Caco-2 (cell line): ENCODE measurements at places on chromosomes 2 and 18.
A peak's percentile ranks its signal among the peaks of the same experiment; 100 is the strongest.

- DNase-seq: no peak
- H3K4me1 ChIP-seq: no peaks in the 10 kb centered on the region
- H3K36me3 ChIP-seq: no peaks in the 10 kb centered on the region
- H3K4me3 ChIP-seq: peak within 1 kb of the TSS; percentile 39
- no peak within 1 kb of the TSS for H3K27ac ChIP-seq
- no peaks in the 10 kb centered on the region for H3K27me3 ChIP-seq
Measured at GRCh38 chr2:230068651-230069055, at the start of gene SLC16A14. Gene SLC16A14 (minus strand): TSS chr2:230068924. CDS start chr2:230059352, 9,572 bp downstream.

GRCh38 chr2:124112966-124113365, 87.9 kb downstream of the CNTNAP5 start:
- H3K36me3 ChIP-seq: no peaks in the 10 kb centered on the region
- no peak for DNase-seq
- H3K4me3 ChIP-seq: no peak overlapping the region
- no peaks in the 10 kb centered on the region for H3K27me3 ChIP-seq
- no peak overlapping the region for H3K27ac ChIP-seq

- H3K4me1 ChIP-seq: no peaks in the 10 kb centered on the region
- H3K4me3 ChIP-seq: no peak overlapping the region
Measured at GRCh38 chr18:66616523-66616983, 12.7 kb upstream of the CDH19 start.

DNA sequence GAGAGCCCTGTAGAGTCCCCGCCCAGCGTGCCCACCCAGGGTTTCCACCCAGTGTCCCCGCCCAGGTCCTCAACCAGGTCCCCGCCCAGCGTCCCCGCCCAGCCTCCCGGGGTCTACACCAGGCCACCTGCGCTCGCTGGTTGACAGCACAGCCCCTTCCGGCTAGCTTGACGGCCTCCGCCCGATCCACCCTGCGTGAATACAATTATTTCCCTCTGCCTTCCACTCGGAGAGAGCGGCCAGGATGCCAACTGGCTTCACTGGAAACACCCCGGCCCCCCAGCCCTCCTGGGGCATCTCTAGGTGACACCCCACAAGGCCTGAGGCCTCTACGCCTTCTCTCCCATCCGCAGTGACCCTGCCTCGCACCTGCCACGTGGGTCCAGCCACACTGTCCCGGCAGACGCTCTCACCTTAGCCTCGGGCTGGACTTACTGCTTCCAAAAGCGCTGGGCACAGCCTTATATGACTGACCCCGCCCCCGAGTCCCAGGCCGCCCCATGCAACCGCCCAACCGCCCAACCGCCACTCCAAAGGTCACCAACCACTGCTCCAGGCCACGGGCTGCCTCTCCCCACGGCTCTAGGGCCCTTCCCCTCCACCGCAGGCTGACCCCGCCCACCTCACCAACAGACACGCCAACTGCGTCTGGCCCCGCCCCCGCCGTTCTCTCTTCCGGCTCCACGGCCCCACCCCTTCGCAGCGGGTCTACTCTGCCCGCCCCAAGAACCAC, 188.1 kb downstream of the LAMA1 start:
- peaks cover 43% of the 10 kb centered on the region for H3K4me1 ChIP-seq
- peak overlapping the region; percentile 66 for H3K27ac ChIP-seq
- peak; percentile 98 for DNase-seq
- no peaks in the 10 kb centered on the region for H3K27me3 ChIP-seq
- H3K36me3 ChIP-seq: no peaks in the 10 kb centered on the region

GRCh38 chr2:208037564-208038487, 12.5 kb upstream of the PLEKHM3 start:
- no peaks in the 10 kb centered on the region for H3K36me3 ChIP-seq
- no peaks in the 10 kb centered on the region for H3K27me3 ChIP-seq
- peak; percentile 56 for DNase-seq
- peak overlapping the region; percentile 51 for H3K27ac ChIP-seq
- peaks cover 33% of the 10 kb centered on the region for H3K4me1 ChIP-seq
- H3K4me3 ChIP-seq: no peak overlapping the region

DNA sequence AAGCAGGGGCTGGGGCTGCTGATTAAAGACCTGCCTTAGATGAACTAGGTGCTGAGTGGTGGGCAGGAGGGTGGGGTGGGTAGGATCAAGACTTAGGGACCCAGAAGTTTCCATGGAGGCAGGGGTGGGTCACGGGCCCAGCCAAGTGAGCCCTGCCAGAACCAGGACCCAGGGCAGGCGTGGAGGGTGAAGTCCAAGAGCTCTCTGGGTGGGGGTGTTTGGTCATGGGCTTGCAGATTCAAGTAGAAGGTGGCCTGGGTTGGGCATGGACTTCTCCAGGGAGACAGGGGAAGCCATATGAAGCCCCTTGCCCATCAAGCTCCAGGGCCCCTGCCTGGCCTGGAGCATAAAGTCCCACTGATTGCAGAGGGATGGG, 168.8 kb downstream of the SMAD7 start:
- no peaks in the 10 kb centered on the region for H3K36me3 ChIP-seq
- H3K27ac ChIP-seq: peak overlapping the region; percentile 82
- no peak for DNase-seq
- H3K4me1 ChIP-seq: peaks cover 20% of the 10 kb centered on the region

GRCh38 chr2:31354837-31355236, 59.7 kb downstream of the XDH start:
- DNase-seq: no peak
- peaks cover 1% of the 10 kb centered on the region for H3K4me1 ChIP-seq
- no peaks in the 10 kb centered on the region for H3K27me3 ChIP-seq
- H3K4me3 ChIP-seq: no peak overlapping the region
- no peaks in the 10 kb centered on the region for H3K36me3 ChIP-seq

DNA sequence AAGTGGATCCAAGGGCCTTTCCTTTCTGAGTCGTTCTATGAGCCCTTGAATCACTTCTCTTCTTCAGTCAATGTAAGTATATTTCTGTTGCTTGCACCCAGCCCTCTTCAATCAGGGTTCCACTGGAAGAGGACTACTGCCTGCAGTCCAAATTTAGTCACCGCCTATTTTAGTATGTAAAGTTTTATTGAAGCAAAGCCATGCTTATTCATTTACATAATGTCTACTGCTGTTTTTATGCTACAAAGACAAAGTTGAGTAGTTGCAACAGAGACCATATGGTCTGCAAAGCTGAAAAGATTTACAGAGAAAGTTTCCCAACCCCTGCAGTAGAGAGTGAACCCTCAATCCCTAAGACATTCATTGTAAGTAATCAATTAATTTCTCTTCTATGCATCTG, 332.5 kb upstream of the TNP1 start:
- no peak for DNase-seq
- H3K27ac ChIP-seq: no peak overlapping the region
- H3K4me3 ChIP-seq: no peak overlapping the region
- no peaks in the 10 kb centered on the region; the same call in 1 of the 2 replicates for H3K27me3 ChIP-seq
- H3K36me3 ChIP-seq: no peaks in the 10 kb centered on the region
- no peaks in the 10 kb centered on the region for H3K4me1 ChIP-seq

- H3K36me3 ChIP-seq: no peaks in the 10 kb centered on the region
- H3K27ac ChIP-seq: no peak overlapping the region
- H3K4me1 ChIP-seq: no peaks in the 10 kb centered on the region
- H3K27me3 ChIP-seq: no peaks in the 10 kb centered on the region
Measured at GRCh38 chr2:146278881-146279280, 1565.9 kb upstream of the ACVR2A start.

- no peak overlapping the region for H3K27ac ChIP-seq
- no peaks in the 10 kb centered on the region for H3K27me3 ChIP-seq
- H3K4me1 ChIP-seq: peaks cover 13% of the 10 kb centered on the region
- no peaks in the 10 kb centered on the region for H3K36me3 ChIP-seq
- no peak for DNase-seq
- H3K4me3 ChIP-seq: no peak overlapping the region
Measured at GRCh38 chr2:42914314-42914713, 121.9 kb upstream of the HAAO start.

DNA sequence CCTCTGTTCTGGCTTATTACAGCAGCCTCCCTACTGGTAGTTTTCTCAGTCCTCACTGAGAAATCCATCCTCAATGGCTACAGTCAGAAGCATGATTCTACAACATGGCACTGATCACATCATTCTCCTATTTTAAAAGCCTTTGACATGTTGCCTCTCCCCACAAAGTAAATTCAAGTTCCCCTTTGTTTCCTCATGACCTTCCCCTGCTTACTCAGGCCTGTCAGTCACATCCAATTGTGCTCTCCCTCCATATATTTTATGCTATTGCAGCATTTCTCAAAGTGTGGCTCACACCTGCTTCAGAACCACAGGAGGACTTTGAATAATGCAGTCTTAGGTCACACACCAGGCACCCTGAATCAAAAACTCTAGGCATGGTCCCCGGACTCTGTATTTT, 124.6 kb downstream of the SPOPL start:
- H3K27ac ChIP-seq: no peak overlapping the region
- peaks cover 4% of the 10 kb centered on the region; the same call in 1 of the 2 replicates for H3K4me1 ChIP-seq
- no peak for DNase-seq
- H3K36me3 ChIP-seq: no peaks in the 10 kb centered on the region; the same call in 1 of the 2 replicates

- H3K27me3 ChIP-seq: no peaks in the 10 kb centered on the region
- DNase-seq: no peak
- H3K27ac ChIP-seq: no peak overlapping the region
- H3K4me1 ChIP-seq: no peaks in the 10 kb centered on the region
Measured at GRCh38 chr18:24702001-24702515, 241.6 kb downstream of the HRH4 start.

DNA sequence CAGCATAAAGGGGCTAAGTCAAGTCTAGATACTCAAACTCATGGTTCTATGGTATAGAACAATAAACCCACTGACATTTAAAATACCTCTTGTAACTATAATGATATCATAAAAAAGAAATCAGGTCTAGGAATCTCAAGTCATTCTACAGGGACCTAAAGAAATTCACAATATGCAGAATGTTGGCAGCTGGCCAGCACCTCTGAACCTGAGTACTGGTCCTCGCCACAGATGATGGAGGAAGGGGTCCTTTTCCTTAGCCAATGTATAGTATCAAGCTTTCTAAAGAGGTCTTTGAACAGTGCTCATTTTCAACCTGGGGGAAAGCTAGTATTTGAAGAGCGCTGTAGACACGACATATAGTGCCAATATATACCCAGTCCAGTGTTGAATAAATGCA, 108.4 kb upstream of the ITGB6 start:
- no peaks in the 10 kb centered on the region for H3K4me1 ChIP-seq
- H3K27ac ChIP-seq: no peak overlapping the region
- no peak for DNase-seq
- H3K36me3 ChIP-seq: no peaks in the 10 kb centered on the region; the same call in 1 of the 2 replicates
- H3K4me3 ChIP-seq: no peak overlapping the region

GRCh38 chr2:138507267-138507666, 5.7 kb downstream of the SPOPL start:
- no peak for DNase-seq
- peaks cover 40% of the 10 kb centered on the region for H3K4me1 ChIP-seq
- no peaks in the 10 kb centered on the region for H3K27me3 ChIP-seq
- no peaks in the 10 kb centered on the region for H3K36me3 ChIP-seq

DNA sequence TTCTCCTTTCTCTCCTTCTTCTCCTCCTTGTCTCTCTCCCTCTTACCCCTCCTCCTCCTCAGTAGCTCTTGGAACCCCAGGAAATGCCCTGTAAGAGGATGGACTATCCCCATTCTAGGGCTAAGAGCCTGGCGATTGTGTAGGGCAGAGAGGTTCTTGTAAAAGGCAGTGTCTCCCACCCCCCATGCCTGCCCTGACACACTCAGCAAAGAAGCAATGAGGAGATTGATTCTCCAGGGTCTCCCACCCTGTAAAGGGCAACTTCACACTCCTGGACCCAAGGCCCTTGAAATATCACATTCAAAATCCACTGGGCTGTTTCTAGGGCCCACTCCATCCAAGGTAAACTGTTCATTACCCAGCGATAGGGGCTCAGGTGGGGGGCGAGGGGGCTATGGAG, 144.1 kb downstream of the INSIG2 start:
- H3K27me3 ChIP-seq: no peaks in the 10 kb centered on the region
- no peaks in the 10 kb centered on the region for H3K36me3 ChIP-seq
- H3K4me3 ChIP-seq: no peak overlapping the region
- DNase-seq: no peak
- no peak overlapping the region for H3K27ac ChIP-seq

GRCh38 chr18:55346961-55347740, 240.8 kb downstream of the TCF4 start:
- DNase-seq: no peak
- H3K4me3 ChIP-seq: no peak overlapping the region
- H3K4me1 ChIP-seq: no peaks in the 10 kb centered on the region
- H3K27me3 ChIP-seq: no peaks in the 10 kb centered on the region
- H3K27ac ChIP-seq: no peak overlapping the region
- H3K36me3 ChIP-seq: no peaks in the 10 kb centered on the region
